T follicular helper cell (primary cell): ENCODE measurements at places on chromosomes 13 and 19.

GRCh38 chr19:23799321-23799720 lies 40.6 kb upstream of the ZNF681 start:
- peak; percentile 43 for DNase-seq

- DNase-seq, result no peak
These were observed 165.2 kb downstream of the TDRD3 start for GRCh38 chr13:60562096-60562780.

- no peak for DNase-seq
These were observed 2.0 kb downstream of the DAZAP1 start for GRCh38 chr19:1409204-1410005.

- no peak for DNase-seq
These were observed 55.9 kb downstream of the STARD13 start for GRCh38 chr13:33229446-33230177.

DNA sequence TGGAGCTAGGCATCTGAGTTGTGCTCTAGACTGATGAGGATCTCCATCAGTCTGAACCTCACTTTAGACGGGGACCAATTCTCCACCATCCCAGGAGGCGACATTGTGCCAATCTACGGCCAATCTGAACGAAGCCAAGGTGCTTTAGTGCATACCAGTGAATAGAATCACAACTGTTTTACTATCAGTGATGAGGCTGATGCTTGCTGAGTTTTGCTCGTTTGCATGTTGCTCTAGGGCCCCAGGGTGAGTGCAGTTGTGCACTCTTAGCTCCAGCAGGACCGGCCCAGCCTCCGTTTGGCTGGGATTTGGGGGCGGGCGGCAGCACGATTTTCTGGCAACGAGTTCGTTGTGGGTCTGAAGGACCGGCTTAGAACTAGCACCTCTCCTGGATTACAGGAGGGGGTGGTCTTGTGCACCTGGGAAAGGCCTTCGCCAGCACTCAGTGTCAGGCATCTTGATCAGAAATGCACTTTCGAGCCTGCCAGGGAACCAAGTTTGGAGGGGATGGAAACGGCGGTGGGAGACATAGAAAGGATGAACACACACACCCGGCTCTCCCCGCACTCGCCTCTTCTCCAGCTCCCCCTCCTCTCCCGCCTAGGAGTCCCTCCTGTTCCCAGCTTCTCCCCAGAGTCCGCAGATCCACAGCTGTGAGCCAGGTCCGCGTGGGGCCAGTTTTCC lies 4.4 kb downstream of the GSX1 start:
- no peak for DNase-seq
